Epithelial cell of prostate (primary cell): ENCODE measurements at places on chromosomes 16 and 17.

- no peak for DNase-seq
These were observed 11.7 kb downstream of the GCGR start for GRCh38 chr17:81815646-81815986.

DNA sequence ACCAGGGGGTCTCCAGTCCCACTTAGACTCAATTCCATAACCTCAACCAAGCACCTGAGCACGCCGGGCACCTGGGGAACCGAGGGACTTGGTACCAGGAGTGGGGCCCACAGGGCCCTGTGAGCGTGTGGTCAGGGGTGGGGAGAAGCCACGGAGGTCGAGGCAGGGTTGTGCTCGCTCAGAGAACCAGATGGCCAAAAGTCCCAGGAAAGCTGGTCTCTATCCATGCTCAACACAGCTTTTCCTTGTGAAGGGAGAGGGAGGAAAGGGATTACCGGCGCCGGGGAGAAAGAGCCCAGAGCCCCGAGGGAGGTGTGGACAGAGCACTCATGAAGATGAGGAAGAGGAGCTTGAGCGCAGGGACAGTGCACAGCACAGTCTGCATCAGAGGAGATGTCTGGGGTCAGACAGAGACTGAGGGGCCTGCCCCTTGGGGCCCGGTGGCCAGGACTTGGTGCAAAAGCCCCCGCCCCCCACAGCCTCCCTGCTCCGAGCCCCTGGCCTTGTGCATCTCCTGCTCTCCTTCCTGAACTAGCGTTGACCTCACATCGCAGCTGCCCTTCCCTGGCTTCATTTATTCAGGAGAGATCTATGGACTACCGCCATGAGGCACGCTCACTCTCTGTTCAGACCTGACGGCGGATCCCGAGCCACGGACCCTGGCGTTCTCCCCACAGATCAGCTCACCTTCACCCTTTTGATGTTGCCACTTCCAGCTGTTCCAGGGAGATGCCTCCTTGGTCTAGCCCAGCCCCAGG lies 355.4 kb upstream of the TNRC6C start:
- no peak for DNase-seq

GRCh38 chr16:62256406-62256805 lies 220.2 kb upstream of the CDH8 start:
- no peak for DNase-seq

- DNase-seq, result no peak
These were observed 7.6 kb downstream of the LIMD2 start for GRCh38 chr17:63692195-63692816.

DNA sequence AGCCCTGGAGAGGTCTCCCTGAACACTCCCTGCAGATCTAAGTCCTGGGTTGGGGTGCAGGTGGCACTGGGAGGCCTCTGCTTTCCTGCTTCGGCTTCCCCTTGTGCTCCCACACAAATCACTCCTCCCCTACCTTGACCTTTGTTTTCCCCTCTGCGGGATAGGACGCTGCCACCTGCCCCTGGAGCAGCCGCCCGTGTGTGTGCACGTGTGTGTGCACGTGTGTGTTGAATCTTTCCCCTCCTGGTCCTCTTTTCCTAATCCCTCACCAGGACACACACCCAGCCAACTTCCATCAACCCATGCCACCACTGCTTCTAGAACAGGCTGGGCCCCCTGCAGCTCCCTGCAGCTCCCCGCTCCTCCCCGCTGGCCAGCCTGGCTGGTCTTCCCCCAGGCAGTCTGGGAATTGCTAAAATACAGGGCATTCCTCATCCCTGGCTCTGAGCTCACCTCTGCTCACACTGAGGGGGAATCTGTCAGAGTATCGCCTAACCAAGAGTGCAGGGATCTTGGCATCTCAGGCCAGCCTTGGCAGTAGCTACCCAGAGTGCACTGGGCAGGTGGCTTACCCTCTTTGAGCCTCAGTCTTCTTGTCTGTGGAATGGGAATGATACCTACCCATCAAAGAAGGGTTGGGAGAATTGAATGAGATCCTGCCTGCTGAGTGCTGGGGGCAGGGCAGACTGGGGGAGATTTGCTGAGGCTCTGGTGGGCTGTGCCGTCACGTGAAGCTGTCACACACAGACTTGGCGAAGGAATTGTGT lies 198.5 kb downstream of the NTN1 start:
- no peak for DNase-seq

DNA sequence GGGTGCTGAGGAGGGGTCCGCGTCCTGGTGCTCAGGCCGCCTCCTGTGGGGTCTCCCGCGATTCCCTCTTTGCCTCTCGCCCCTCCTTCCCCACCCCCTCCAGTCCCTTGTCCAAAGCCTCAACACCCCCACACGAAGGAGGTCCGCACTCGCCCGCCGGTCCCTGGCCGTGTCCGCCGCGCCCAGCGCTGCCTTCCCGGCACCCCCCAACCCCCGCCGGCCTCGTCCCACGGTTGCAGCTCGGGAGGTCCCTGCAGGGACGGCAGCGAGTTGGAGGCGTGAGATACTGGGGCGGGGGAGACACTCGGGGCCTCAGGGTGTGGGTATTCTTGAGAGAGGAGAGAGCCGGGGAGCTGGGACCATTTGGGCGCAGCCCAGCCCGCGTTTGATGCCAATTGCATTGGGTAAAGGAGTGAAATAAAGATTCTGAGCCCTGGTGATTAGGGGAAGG lies 468 bp downstream of the FLYWCH2 start:
- no peak for DNase-seq

DNA sequence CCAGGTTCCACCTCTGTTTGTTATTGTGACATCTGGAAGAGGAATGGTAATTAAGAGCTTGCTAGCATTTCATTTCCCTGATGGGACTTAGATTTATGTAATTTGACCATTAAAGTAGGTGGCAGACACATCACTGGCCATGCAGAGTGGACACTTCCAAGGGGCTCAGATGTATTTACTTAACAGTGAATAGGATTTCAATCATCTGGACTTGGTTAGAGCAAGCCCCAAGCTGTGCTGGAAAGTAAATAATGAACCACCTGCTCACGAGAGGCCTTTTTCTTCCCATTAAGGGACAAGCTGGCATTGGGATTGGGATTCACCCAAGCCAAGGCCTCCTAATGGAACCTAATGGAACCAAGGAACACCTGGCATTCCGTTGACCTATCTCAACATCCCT lies 395.3 kb downstream of the HS3ST4 start:
- DNase-seq, result no peak

DNA sequence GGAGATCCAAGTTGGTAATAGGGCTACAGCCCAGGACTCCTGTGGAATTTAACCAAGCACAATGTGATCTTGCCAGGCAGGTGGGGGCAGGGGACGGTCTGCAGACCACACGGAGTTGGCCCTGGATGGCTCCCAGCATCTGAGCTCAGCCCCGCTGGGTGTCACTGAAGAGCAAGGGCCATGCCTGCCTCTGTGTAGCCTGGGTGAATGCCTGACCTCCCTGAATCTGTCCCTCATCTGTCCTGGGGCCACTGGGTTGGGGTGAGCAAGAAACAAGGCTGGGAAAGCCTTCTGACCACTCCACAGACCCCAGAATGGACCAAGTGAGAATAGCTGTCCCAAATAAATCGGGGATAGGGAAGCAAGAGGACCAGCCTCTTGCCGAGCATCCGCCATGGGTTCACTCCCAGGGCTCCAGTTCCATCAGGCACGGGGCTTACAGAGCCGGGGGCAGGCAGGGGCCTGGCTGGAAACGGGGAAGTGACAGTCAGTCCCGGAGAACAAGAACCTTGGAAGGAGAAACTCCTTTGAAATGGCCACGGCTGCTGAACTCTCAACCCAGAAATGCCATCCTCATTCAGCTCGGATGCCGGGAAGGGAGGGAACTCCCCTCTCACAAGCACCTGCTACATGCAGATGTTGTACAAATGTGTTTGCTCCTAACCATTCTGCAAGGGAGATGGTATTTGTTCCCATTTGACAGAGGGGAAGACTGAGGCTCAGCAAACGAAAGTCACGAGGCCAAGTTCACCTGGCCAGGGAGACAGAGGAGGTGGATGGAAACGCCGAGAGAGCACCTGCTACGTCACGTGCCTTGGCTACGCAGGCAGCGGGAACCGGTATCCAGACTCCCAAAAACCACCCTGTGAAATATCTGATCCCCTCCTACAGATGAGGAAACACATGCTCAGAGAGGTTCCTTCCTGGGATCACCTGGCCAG lies 50.0 kb downstream of the RMI2 start:
- no peak for DNase-seq

DNA sequence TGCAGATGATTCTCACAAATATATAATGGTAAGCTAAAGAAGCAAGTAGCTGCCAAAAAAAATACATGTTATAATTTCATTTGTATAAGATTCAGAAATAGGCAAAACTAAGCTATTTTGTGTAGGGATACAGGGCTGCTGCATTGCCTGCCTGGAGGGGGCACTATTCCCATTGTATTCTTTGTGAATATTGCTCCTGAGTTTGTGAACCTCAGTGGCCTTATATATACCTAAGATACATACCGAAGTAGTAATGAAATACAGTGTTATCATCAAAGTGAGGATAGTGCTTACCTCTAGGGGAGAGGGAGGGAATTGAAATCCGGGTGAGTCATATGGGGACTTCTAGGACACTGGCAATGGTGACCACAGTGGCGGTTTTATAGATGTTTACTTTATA lies 53.5 kb downstream of the C17orf58 start:
- DNase-seq, result no peak

- DNase-seq, result no peak
These were observed 40.2 kb downstream of the CNOT1 start for GRCh38 chr16:58589326-58589905.

DNA sequence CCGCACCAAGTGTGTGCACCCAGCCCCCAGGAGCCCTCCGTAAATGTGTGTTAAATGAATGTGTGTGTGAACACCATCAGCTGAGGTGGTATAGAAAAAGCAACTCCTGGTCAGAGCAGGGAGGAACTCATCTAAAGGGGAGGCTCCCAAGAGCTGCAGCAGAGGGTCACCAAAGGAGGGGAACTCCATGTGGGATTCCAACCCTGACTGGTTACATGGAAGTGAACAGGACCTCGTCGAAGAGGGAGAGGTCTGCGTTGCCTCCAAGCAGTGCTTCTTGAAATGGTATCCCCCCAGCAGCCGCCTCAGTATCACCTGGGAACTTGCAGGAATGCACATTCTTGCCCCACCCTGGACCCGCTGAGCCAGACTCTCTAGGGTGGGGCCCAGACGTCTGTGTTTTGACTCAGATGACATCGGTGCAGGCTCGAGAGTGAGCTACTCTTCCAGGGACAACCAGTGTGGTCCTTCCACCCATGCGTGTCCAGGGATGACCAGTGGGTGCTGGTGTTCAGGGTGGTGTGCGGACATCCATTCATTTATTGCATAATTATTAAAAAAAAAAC lies 30.8 kb downstream of the ADCY9 start:
- no peak for DNase-seq

- DNase-seq, result peak; percentile 51
These were observed 30.0 kb downstream of the MYO18A start for GRCh38 chr17:29150161-29150560.

- no peak for DNase-seq
These were observed 113.5 kb upstream of the PLCG2 start for GRCh38 chr16:81665588-81665987.
